ENCODE measurements at places on chromosomes 16 and 17.

DNA sequence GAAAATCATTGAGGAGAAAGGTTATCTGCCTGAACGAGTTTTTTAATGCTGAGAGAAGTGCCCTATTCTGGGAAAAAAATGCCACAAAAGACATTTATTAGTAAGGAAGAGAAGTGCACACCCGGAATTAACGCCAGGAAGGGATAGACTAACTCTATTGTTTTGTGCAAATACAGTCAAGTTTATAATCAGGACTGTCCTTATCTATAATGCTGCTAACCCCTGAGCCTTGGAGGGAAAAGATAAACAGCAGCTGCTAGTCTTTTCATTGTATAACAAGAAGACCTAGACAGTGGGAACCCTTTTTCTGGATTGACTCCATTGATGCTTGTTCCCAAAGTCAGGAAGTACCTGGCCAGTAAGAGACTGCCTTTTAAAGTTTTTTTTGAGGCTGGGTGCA is 26.5 kb downstream of the BCAS3 start:
- DNase-seq: no peak

- no peak for DNase-seq
These were observed 2.2 kb downstream of the SNN start for GRCh38 chr16:11670171-11671131.

DNA sequence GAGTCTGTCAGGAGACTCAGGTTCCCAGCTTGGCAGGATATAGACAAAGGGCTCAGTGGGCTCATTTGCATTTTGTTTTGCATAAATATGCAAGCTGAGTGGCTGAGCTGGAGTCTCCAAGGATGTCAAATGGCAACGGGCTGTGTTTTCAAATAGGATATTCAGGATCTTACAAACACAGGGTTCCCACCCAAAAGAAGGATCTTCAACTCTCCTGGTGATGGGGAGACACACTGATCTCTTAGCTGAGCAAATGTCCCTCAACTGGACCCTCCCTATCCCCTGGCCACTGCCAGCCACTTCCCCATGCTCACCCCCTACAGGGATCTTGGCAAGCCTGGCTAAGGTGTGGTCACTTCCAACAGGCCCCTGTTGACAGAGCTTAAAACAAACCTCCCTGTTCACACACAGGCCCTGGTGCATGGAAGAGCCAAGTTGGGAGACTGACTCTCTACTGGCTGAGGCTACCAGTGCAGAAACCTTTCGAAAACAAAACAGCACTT is 61.6 kb downstream of the SOX9 start:
- DNase-seq: no peak

GRCh38 chr17:72687886-72688285 is 404.6 kb downstream of the SLC39A11 start:
- no peak for DNase-seq

DNA sequence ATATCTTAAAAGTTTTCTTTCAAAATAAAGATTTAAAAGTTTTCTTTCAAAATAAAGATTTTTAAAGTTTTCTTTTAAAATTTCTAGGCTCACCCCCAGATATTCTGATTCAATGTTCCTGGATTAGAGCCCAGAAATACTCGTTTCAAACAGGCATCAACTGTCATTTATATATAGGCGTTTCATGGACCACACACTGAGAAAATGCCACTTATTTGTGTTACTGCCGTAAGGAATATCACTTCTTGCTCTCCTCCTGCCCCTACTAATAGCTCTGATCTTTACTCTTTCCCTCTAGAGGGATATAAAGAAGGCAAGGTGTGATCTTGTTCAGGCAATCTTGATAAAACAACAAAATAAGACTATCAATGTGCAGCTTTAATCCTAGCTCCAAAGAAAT is 1324.1 kb downstream of the CDH8 start:
- DNase-seq: no peak

Measured in Daoy (cell line).